ENCODE measurements at places on chromosomes 6 and 20.

DNA sequence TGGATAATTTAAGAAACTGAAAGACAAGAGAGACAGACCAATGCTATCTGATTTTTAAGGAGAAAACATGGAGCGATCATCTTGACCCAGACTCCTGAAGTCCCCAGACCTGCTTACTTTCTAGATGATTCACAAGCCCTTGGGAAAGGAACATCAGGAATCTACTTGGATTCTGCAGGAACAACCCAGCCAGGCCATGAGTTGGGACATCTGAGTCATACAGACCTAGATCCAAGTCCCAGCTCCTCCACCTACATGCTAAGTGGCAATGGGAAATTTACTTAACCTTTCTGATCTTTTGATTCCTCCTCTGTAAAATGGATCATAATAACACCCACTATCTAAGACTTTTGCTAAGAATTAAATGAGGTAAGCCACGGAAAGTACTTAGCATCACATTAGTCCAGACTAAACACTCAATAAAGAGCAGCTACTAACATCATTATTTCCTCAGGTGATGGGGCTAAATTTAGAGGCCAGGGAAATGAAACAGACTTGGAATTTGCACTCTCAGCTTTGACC lies 61.0 kb upstream of the MAFB start:
- DNase-seq: no peak

DNA sequence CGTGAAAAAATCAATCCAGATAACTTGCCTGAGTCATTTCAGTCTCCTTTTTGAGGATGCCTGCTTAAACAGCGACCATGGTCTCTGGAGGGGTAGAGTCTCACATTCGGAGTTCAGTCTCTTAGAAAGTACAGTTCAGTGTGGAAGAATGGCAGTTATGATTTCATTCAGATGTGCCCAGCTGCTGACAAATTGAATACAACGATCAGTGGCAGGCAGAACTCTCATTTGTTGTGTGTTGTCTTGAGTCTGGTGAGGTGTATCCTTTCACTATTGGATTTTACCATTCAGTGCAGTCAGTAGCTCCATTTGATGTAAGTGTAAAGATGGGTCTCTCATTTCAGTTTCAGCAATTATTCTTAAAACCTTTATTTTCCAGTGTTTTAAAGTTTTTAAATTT lies 639 bp upstream of the TULP4 start:
- DNase-seq: no peak

GRCh38 chr6:167392631-167393316 lies 67.9 kb downstream of the TTLL2 start:
- no peak for DNase-seq

- no peak for DNase-seq
Observed at GRCh38 chr6:130982941-130983456, 80.0 kb downstream of the EPB41L2 start.

DNA sequence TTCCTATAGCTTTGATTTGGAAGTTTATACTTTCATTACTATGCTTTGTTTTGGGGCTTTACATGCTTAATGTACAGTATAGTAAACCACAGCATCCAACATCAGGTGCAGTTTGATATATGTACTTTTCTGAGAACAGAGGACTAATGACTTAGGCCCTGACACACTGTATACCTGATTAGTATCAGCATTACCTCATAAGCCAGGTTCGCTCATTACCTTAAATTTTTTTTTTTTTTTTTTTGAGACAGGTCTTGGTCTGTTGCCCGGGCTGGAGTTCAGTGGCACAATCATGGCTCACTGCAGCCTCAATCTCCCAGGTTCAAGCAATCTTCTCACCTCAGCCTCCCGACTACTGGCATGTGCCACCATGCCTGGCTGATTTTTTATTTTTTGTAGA lies 28.4 kb downstream of the CD109 start:
- DNase-seq: no peak

GRCh38 chr6:142440600-142441293 lies 138.9 kb downstream of the ADGRG6 start:
- DNase-seq: no peak
